Activated CD4-positive, alpha-beta T cell treated with anti-CD3 and anti-CD28 coated beads for 36 hours (primary cell): ENCODE measurements at places on chromosomes 7 and 10.

GRCh38 chr10:8113616-8114015, 59.1 kb downstream of the GATA3 start:
- no peak for DNase-seq

DNA sequence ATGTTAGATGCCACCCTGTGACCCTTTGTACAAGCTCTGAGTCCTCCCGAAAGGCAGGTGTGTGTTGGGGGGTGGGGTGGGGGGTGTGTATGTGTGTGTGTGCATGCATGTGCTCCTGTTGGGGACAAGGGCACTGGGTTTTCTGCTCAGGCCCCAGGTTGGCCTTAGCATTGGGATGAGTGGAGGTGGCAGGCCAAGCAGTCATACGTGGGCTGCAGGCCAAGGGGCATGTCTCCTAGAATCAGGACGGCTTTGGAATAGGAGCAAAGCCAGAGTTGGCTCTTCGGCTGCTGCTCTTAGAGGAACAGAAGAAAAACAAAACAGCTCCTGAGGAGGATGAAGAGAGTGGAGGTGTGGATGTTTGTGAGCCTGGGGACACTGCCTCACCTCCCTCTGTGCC, 26.0 kb downstream of the HSPA12A start:
- no peak for DNase-seq

- no peak for DNase-seq
Observed at GRCh38 chr7:30831227-30831626, 60.0 kb downstream of the MINDY4 start.

DNA sequence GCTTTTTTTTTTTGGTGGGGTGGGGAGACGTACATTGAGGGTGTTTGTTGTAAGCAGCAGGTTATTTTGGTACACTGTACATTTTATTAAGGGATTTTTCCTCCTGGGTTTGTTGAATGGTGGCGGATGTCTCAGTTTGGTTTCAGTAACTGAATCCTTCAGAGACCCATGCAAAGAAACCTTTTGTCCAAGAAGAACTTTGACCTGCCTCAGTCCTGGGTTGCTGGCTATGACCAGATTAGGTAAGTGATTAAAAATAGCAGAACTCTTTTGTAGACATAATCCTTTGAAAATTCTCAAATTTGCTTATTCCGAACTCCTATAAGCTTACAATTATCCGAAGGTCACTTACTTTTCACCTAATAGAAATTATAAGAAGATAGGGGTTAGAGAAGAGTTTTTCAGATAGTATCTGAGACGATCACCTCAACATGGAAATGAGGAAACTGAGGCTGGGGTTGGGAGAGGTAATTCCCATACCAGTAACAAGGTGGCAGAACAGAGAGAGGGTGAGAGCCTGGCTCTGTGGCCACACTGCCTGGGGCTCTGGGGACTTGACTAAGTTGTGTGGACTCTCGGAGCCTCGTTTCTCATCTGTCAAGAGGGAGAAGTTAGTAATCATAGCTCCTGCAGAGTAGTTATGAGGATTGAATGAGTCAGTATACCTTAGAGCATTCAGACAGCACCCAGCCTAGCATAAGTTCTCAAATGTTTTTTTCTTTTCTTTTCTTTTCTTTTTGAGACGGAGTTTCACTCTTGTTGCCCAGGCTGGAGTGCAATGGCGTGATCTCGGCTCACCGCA, 87.4 kb downstream of the CCNY start:
- no peak for DNase-seq

DNA sequence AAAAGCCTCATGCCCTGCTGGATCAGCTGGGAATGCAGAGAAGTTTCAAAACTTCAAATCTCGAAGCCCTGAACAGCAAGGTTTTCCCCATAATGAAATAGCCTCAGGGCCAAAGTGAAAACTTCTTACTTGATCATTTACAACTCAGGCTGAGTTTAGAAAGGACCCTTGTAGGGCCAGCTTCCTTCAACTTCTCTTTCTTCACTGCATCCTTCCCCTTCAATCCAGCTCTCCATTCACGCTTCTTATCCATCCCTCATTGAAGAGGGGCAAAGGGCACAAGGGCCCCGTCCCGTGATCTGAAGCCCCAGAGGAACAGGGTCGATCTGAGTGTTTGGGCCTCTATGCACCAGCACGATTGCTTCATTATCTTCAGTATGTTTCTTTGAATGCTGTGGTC, 392.2 kb upstream of the CELF2 start:
- no peak for DNase-seq

- no peak for DNase-seq
Observed at GRCh38 chr7:26035552-26035951, 116.4 kb upstream of the NFE2L3 start.

DNA sequence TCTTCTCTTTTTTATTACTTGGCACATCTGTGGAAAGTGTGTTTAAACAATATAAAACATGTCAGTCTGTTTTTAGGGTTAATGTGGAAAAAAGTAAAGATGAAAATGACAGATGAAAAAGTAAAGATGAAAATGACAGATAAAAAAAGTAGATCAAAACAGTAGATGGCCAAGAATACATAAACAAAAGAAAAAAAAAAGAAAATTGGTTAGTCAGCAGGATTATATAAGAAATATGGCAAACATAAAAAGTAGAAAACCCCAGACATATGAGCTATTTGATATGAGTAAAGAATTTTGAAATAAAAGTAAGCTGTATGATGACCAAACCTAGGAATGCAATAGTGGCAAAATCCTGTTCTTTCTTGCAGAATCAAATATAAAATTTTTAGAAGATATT, 365.7 kb upstream of the AKR1E2 start:
- no peak for DNase-seq

DNA sequence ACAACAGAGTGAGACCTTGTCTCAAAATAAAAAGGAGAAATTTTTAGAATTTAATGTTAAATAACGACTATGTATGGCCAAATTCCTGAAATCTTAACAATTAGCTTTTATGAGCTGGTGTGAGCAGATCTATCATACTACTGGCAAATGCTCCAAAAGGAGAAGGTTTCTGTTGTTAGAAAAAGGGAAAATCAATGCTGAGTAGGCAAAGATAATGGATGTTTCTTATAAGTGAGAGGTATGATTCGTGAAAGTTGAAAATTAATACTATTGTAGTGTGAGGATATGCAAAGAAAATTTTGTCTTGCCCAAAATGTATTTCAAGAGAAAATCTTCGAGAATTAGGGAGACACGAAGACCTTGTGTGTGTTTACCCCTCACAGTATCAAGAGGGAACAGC, 40.8 kb upstream of the CUL1 start:
- no peak for DNase-seq

- DNase-seq = no peak
Observed at GRCh38 chr10:19316204-19316870, 267.7 kb downstream of the MALRD1 start.

DNA sequence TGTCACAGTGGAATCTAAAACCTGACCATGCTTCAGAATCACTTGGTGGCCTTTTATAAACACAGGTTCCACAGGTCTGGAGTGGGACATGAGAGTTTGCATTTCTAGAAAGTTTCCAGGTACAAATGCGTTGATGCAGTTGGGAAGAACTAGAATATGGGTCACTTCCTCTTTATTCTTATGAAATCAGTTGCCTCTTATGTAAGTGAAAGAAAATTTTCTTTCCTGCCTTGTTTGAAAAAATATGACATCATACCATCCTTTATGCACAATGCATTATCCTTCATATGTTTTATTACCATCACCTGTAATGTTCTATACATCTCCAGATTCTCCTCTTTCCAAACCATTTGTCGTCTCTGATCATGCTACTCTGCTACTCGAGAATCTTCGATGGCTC, 44.0 kb downstream of the PLXNA4 start:
- DNase-seq = no peak

- no peak for DNase-seq
Observed at GRCh38 chr10:77293773-77294172, 343.8 kb downstream of the KCNMA1 start.

GRCh38 chr10:77965294-77965693, 38.7 kb upstream of the DLG5 start:
- peak; percentile 55 for DNase-seq

DNA sequence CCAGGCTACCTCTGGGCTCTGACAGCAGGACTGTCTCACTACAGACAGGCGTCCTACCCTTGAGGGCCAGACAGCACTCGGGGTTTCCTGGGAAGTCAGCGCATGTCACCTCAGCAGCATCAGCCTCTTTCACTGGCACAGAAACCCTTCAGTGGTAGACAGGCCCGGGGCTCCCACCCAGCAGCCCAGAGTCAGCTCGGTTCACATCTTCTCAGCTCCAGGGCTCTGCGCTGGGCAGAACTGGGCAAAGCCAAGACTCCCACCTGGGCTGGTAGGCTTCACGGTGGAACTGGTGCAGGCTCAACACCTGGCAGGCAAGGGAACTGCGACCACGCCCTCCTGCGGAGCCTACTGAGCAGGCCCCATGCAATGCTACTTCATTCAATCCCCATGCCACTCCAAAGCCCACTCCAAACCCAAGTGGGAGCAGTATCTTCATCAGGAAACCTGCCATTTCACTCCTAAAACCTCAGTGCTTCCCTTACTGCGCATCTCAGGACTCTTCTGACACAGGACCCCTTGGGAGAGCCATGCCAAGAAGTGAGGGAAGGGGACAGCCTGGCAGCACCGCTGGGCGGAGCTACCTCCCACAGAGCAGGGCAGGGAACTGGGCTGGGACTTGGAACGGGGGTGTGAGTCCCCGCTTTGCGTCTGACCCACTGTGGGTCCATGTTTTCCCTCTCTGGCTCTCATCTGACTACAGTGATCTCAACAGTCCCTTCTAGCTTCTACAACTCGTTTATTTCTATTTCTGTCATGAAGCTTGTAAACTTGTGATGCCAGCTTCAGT, 60.4 kb downstream of the SCRN1 start:
- no peak for DNase-seq

DNA sequence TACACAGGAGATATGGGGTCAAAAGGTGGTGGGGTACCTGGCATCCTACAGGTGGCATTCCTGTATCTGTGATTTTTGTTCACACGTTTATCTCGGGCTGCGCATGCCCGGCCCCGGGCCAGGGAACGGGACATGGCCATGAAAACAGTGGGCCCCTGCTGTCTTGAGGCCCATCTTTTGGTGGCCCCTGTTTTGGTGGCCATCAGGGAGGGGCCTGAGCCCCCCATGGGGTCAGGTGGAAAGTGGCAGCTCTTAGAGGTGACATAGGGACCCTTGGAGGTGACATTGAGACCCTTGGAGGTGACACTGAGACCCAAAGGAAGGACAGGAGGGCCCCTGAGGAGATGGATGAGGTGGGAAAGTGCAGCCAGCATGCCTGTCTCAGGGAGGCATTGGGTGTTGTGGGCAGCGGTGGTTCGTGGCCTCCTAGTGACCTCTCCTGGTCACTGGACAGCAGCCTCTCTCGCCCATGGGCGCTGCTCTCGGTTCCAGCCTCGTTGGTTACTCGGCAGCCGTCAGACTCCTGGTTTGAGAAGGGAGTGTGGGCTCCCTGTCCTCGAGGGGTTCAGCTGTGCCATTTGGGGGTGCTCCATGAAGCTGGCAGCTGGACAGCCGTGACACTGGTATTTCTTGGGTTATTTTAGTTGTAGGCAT, 39.9 kb downstream of the INPP5A start:
- no peak for DNase-seq

DNA sequence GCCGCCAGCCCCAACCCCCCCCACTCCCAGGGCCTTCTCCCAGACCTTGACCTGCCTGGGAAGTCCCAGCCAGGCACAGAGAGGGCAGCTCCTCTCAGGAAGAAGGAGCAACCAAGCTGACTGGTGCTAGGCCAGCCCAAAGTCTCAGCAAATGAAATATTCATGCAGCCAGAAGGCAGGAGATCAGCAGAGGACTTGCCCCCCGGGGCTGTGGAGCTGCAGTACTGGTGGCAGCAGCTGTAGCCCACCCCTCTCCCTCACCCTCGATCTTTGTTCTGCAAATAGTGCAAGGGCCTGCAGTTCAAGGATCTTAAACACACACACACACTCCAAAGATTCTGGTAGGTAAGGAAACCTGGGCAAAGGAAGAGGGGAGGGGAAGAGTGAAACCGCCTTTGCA, 3.5 kb upstream of the SRRM3 start:
- DNase-seq = no peak

DNA sequence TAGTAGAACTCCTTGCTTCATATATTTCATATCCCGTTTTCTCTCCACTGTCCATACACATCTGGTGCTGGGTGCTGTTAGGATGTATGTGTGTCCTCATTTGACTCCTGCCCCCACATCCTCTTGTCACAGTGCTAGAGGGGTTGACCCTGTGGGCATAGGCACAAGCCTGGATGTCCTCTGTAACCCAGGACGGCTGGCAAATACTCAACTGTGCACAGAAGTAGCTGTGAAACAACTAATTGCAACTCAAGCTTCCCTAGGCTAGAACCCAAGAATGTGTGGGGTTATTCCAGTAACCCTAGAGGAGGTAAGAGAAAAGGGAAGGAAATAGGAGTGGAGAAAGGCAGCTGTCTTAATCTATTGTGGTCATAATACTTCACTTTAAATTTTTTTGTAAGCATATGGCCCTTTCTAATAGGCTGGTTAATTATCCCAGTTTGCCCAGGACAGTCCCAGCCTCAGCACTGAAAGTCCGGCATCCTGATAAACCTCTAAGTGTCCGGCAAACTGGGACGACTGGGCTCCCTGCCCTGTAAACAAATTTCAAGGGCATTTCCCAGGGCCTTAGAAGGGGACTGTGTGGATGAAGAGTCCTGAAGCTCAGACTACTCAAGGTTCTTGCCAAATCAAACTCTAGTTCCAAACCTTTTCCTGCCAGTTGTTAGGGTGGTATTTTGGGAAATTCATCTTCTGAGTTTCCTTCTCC, 283.2 kb upstream of the CELF2 start:
- DNase-seq = no peak

DNA sequence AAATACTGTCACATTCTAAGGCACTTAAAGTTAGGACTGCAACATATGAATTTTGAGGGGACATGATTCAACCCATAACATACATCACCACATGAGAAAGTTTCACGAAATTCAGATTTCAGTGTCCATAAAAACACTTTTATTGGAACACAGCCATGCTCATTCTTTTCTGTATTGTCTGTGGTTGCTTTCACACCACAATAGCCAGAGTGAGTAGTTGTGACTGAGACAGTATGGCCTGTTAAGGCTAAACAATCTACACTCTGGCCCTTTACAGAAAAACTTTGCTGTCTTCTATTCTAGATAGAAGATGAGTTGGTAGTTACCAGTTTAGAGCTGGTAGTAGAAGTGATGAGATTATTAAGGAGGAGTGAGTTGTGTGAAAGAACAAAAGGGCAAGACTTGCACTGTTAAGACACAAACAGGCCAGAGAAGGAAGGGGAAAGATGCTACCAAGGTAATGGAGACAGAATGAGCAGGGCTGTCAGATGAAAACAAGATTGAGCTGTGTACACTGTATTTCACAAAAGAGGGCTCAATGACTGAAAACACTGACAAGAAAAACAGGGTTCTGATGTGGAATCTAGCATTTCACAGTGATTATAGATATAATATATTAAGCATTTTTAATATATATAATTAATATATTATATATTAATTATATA, 108.6 kb downstream of the PPP1R3A start:
- no peak for DNase-seq

- DNase-seq = no peak
Observed at GRCh38 chr10:100774223-100774622, 28.8 kb downstream of the PAX2 start.

- peak; percentile 83 for DNase-seq
Observed at GRCh38 chr7:130363026-130363847, 17.1 kb upstream of the CPA1 start.

GRCh38 chr7:85320699-85321476, 134.0 kb upstream of the SEMA3D start:
- no peak for DNase-seq
